AML-193 (cell line): ENCODE measurements at places on chromosomes 4 and X.

- DNase-seq, result no peak
These were observed 393.0 kb downstream of the PPP1R2C start for GRCh38 chrX:42384956-42385355.

GRCh38 chrX:100696699-100697351 is 35.1 kb downstream of the SYTL4 start:
- DNase-seq, result no peak

DNA sequence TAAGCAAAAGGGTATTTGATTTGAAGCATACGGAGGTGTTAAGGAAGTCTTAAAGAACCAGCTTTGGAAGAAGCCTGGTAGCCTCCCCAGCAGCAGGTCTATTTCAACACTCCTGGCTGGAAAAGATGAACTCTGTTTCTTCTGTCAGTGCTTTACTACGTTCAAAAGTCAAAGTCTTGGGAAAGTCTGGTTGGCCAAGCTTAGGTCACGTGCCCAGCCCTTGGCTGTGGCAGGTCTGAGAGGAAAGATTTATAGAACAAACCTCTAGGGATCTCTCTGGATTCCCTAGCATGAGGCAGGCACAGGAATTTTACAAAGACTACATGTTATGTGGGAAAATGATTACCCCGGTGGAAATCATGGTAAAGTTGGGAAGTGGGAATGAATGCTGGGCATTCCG is 8.6 kb upstream of the ARHGAP10 start:
- DNase-seq, result no peak

DNA sequence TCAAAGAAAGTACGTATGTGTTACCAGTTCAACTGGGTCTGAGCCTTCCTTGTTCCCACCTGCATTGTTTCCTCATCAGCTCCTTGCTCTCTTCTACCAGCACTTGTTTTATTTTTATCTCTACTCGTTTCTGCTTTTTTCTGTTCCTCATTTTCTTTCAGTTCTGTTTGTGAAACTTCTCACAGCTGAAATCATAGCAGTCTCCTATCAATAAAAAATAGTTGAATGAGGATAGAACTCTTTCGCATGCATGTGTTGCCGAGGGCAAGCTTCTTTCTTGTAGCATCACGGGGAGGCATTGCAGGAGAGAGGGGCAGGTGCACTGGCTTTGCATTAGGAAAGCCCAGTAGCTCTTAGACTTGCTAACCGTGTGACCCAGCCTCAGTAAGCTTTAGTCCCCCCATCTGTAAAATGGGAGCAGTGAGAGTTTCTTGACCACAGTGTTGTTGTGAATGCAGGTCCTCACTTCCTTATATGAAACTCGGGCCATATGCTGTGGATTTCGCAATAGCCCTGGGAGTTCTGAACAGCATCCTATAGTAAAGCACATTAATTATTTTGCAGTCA is 24.7 kb downstream of the OFD1 start:
- DNase-seq, result peak; percentile 10

DNA sequence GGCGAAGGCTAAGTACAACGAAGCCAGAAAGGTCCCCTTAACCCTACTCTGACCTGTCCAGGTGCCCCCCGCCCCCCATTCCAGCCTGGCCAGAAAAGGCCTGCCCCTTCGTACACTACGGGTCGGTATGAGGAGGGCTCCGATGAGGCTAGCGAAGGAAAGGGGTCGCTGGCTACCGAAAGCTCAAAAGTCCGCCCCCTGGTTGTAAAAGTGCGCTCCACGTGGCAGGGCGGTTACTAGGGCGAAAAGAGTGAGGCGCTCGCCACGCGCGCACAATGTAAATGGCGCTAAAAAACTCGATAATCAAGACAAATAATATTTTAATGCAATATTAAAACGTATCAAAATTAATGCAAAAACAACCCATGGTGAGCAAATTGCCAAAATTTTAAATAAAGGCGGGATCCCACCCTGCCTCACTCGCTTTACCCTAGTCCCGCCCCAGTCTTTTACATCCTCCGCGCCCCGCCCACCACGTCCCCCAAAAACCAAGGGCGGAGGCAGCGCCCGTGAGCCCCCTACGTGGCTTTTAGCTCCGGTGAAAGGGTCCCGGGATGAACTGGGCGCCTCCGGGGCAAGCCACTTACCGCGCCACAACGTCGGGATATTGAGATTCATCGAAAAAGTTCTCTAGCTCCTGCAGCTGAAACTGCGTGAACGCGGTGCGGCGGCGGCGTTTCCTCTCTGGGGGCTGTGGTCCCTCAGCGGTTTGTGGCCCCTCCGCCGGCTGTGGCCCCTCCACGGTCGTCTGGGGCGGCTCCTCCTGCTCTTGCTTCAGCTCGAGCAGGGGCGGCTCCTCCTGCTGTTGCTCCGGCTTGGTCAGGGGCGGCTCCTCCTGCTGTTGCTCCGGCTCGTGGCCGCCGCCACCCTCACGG is 929 bp downstream of the ESX1 start:
- no peak for DNase-seq

DNA sequence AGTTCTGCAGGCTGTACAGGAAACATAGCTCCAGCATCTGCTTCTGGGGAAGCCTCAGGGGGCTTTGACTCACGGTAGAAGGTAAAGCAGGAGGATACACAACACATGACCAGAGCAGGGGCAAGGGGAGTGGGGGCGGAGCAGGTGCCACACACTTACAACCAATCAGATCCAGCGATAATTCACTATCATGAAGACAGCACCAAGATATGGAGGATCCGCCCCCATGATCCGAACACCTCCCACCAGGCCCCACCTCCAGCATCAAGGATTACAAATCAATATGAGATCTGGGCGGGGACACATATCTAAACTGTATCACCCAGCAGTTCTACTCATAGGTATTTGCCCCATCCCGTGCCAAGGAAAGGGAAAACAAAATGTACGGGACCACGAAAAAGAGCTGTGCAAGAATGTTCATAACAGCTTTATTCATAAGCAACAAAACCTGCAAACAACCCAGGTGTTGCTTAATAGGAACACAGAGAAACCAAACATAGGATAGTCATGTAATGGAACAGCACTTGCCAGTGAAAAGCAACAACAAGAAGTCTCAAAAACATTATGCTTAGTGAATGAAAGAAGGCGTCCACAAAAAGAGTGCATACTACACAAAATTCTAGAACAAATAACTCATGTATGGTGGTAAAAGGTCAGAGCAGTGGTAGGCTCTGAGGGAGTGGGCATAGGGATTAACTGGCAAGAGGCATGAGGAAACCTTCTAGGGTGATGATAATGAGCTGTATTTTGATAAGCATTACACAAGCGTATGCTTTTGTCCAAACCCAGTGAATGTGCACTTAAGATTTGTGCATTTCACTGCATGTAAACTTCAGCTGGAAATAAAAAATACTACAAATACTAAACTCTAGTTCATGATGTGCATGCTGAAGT is 130.9 kb upstream of the FAM9B start:
- no peak for DNase-seq

DNA sequence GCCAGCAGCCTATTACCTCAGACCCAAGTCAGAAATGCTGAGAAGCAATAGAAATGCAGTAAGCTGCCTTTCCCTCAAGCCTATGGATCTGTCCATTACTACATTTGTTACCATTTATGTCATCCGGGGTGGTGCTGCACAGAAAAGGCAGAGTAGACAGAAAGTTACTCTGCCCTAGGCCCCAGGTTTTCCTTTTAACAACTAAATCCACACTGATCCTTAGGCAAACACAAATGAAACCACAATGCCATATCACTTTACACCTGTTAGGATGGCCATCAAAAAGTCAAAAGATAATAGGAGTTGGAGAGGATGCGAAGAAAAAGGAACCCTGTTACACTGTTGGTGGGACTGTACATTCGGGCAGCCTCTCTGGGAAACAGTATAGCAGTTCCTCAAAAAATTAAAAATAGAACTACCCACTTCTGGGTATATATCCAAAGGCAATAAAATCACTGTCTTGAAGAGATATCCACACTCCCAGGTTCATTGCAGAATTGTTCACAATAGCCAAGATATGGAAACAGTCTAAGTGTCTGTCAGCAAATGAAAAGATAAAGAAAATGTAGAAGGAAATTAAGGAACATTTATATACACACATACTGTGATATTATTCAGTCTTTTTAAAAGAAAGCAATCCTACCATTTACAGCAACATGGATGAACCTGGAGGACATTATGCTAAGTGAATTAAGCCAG is 186.3 kb downstream of the NWD2 start:
- DNase-seq, result no peak

- DNase-seq, result no peak
These were observed 11.2 kb upstream of the ZCCHC13 start for GRCh38 chrX:74292808-74293123.

GRCh38 chrX:17553469-17553868 is 178.5 kb downstream of the NHS start:
- no peak for DNase-seq

DNA sequence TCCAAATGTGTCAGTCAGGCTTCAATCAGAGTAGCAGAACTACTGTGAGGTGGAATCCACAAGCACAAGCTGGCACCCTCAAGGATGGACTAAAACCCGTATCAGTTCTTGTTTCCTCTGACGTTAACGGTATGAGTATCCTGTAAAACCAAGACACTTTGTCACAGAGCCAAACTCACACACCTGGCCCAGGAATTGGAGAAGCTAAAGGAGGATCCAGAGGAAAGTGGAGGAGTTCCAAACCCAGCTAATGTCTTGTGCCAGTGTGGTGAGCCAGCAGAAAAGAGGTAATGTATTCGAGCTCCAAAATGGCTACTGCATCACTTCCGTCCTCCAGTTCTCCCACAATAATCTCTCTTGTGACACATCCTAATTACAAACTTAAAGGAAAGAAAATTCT is 44.7 kb downstream of the ATP1B4 start:
- no peak for DNase-seq

- DNase-seq, result no peak
These were observed 13.0 kb downstream of the SLC16A2 start for GRCh38 chrX:74434336-74434735.

GRCh38 chr4:2962614-2963174 is 512 bp downstream of the NOP14 start:
- peak; percentile 8 for DNase-seq

- DNase-seq, result no peak
These were observed 8.0 kb downstream of the PPARGC1A start for GRCh38 chr4:23881674-23882337.

GRCh38 chr4:1216869-1217294 is 32.0 kb downstream of the CTBP1 start:
- DNase-seq, result no peak

DNA sequence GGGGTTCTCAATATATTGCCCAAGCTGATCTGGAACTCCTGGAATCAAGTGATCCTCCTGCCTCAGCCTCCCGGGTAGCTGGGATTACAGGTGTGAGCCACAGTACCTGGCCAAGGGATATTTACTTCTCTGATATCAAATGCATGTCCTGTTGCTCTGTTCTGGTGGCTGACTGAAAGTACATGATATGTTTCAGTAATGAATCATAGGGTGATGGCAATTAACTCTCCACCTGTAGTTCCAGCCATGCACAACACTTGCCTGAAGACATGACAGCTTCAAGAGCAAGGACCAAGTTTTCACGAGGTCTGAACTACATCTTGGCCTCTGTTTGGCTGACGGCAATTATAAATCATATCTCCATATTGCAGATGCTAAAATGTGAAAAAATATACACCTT is 9.1 kb downstream of the ZCCHC4 start:
- DNase-seq, result no peak

GRCh38 chr4:183318656-183319055 is 1.4 kb downstream of the CLDN22 start:
- no peak for DNase-seq

DNA sequence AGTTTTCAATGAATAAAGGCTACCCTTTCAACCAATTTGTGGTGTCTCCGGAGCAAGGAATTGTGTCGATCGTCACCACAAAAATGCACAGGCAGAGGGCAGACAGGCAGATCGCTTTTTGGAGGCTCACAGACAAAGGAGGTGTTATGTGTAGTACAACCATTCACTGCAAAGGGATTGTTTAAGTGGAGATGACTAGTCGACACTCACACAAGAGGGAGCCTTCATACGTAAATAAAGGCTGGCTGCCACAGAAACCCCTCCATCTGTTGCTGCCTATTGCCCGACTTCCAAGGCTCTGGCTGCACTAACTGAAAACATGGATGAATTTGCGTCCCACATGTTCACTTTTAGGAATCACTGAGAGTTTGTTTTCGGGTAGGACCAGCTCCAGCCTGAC is 281.1 kb downstream of the NKX6-1 start:
- DNase-seq, result no peak

GRCh38 chr4:105107095-105107856 is 39.4 kb upstream of the TET2 start:
- peak; percentile 42 for DNase-seq

- no peak for DNase-seq
These were observed 104.2 kb downstream of the AFF1 start for GRCh38 chr4:87038837-87039615.

DNA sequence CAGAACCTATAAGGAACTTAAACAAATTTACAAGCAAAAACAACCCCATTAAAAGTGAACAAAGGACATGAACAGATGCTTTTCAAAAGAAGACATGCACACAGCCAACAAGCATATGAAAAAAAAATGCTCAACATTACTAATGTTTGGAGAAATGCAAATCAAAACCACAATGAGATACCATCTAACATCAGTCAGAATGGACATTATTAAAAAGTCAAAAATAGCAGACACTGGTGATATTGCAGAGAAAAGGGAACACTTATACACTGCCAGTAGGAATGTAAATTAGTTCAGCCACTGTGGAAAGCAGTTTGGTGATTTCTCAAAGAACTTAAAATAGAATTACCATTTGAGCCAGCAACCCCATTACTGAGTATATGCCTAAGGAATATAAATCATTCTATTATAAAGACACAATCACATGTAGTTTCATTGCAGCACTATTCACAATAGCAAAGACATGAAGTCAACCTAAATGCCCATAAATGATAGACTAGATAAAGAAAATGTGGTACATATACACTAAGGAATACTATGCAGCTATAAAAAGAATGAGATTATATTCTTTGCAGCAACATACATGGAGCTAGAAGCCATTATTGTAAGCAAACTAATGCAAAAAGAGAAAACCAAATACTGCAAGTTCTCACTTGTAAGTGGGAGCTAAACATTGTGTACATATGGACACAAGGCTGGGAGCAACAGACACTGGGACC is 1509.4 kb downstream of the TECRL start:
- DNase-seq, result no peak

- DNase-seq, result peak; percentile 37
These were observed 48.1 kb upstream of the ENPP6 start for GRCh38 chr4:184265546-184266351.

DNA sequence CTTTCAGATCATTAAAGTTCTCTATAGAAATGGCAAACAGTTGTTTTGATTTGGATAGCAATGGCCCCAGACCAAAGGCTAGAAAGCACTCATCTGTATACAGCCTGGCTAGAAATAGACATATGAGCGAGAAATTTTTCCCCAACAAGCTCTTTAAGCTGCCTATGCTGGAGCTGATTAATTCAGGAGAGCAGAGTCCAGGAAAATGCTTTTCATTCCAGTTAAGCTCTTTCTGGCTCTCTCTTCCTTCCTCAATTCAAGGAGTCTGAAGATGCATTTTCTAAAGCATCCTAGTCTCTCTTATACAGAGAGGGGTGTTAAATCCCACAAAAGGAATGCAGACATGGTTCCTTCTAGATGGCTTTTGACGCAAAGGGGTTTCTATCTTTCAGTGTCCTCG is 141.7 kb upstream of the RAI2 start:
- no peak for DNase-seq

- DNase-seq, result no peak
These were observed 285.3 kb downstream of the ANKRD50 start for GRCh38 chr4:124427095-124427767.
